ENCODE measurements at places on chromosomes 16 and 17.

DNA sequence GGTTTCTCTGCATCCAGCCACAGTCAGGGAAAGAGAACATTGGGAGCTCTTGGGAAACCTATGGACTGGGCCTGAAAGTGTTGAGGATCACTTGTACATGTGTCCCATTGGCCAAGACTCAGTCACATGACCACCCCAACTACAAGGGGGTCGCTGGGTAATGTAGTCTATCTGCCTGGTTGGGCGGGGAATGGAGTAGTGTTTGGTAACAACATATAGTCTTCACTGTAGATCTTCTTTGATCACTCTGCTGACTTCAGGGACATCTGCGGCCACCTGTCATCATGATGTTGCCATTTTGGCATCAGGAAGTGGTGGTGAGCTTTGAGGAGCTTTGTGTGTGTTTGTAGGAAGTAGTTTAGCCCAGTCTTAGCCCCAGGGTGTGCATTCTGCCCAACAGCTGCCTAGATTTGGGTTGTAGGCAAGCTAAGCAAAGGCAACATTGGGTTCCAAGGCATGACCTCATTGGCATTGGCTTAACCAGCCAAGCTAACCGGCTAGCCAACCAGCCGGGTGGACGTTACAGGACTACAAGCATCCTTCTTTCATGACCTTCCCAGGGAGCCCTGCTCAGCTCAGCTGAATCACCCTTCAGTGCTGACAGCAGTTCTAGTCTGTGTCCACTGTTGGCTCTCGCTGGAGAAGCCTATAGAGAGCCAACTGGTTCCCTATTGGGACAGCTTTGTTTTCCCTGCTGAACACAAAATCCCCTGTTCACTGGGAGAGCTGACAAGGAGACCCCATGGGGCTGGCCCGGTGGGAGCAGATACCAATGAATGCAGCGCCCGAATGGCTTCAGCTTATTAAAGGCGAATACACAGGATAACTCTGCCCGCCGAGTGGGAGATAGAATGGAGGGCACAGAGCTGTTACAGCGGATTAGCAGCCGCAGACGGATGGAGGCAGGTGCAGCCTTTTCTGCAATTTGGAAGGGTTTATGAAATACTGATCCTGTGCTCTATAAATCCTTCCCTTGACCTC lies 178.6 kb downstream of the NTN1 start:
- no peak for DNase-seq

DNA sequence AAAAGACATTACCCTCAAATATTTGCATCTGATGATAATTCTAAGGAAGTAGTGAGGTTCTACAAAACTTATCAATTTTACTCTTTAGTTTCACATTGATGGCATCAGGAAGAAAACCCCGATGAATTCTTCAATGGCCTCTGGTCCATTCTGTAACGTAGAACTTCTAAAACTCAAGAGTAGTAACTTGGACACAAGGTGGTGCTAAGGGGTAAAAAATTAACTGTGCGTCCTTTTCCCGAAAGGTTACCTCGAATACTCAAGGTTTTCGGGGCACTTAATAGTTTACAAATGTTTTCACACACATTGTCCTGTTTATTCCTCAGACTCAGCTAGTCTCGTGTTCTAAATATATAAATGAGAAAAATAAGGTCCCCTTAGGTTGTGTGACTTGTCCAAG lies 517.3 kb upstream of the ZFHX3 start:
- DNase-seq = no peak

- DNase-seq = no peak
Measured at GRCh38 chr17:74424657-74425056, 7.2 kb upstream of the GPRC5C start.

- DNase-seq = no peak
Measured at GRCh38 chr16:84044118-84044488, 1.5 kb upstream of the SLC38A8 start.

DNA sequence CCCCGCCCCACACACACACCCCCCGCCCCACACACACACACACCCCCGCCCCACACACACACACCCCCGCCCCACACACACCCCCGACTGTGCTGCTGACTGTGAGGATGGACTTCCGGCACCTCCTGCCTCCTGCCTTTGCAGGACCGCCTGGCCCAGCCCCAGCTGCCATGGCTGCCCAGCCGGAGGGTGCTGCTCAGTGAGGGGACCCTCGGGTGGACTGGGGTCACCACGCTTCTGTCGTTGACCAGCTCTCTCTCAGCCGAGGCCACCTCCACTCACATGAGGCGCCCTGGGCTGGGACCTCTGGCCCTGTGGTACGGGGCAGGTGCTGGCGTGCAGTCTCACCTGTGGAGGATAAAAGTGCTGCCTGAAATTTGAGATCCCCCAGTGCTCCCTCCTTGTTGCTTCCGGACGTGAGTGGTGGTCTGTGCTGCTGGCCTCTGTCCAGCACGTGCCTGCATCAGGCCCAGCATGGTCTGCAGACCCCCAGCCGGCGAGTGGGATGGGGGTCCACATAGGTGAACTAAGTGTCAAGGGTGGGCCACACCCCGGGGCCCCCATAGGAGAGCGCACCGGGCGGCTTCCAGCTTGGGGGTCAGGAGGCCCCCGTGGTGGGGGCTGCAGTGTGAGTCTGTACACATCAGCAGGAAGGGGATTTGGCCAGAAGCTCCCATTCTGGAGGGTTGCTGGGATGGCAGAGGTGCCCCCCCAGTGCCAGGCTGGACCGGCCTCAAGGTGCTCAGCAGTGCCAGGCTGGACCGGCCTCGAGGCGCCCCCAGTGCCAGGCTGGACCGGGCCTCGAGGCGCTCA lies 11.2 kb downstream of the METRNL start:
- DNase-seq = no peak

DNA sequence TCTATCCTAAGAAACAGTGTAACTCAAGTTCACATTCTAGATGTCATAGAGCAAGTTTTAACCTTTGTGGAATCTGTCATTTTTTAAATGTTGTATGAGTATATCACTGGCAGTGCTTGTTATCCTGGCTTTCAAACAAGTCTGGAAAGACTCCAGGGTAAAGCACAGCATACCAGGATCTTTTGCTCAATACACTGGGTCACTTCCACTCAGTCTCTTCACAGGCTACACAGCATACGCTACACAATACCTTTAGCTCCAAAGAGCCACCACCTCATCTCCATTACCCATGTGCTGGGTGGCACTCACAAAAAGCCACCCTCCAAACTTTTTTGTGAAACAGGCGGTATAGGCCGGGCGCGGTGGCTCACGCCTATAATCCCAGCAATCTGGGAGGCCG lies 69.5 kb downstream of the PARN start:
- DNase-seq = no peak

- DNase-seq = no peak
Measured at GRCh38 chr16:81502396-81503070, 57.9 kb downstream of the CMIP start.

Measured in activated naive CD4-positive, alpha-beta T cell treated with anti-CD3 and anti-CD28 coated beads, Interleukin-2, amount 10 ng/mL, durations not matched to agents 7 days and 5 days (primary cell).